Foreskin melanocyte (primary cell): ENCODE measurements at places on chromosomes 11 and 22.

GRCh38 chr11:128692753-128693415, 988 bp upstream of the FLI1 start:
- no peak for DNase-seq

GRCh38 chr11:114987186-114987760, 308.9 kb downstream of the NXPE2 start:
- DNase-seq: no peak

GRCh38 chr11:96323642-96323985, 19.4 kb downstream of the MAML2 start:
- no peak for DNase-seq

- DNase-seq: no peak
These were observed 115.5 kb downstream of the TEAD1 start for GRCh38 chr11:12789596-12790215.

DNA sequence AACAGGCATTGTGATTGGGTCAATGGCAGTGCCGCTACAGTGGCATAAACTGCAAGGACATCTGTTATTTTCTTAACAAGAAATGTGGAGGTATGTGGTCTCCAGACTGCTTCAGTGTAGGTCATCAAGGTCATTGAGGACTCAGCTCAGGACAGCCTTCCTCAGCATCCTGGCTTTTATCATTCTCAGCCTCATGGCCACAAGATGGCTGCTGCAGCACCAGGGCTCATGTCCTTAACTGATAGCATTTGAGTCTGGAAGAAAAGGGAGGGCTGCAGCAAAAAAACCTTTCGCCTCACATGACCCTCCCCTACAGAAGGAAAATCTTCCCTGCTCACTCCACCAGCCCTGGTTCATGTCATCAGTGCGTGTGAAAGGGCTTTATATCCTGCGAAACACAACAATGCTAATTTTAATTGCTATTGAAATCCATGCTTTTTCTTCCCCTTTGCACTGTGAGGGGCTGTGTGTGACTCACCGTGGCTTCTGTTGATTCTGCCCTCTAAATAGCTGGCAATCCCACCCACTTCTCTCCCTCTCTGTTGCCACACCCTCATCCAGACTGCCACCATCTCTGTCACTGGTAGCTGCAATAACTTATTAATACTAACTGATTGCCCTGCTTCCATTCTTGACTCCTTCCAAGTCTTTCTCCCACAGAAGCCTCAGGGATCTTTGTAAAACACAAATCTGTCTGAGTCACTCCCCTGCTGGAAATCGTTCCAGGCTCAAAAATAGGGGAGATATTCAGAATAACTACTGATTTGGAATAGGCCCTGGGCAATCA, 43.8 kb downstream of the CHRDL2 start:
- no peak for DNase-seq

- no peak for DNase-seq
These were observed 21.6 kb downstream of the OR8G5 start for GRCh38 chr11:124277804-124278203.

DNA sequence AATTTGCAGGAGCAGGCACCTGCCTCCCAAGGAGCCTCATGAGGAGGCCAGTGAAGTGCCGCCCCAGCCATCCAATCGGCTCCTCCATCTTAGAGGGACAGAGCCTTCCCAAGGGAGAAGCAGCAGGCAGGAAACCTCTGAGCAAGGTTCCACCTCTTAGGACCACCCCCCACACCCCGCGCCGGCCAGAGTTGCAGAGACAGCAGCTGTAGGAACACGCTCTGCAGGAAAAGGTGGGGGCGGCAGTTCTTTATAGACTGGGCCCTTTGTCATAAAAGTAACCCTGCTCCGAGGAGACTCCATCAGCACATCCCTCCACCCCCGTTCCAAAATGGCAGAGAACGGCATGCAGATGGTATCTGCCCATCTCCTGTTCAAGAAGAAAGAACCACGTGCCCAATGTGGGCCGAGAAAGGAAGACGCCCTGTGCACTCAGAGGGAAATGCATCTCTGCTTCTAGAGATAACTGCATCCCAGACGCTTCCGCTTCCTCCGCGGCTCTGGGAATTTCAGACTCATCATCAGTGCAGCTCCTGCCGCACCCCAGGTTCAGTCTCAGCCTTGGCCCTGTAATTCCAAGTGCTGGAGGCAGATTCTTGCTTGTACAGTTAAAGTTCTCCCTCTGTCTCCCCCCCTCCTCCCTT, 98.5 kb downstream of the SPATA19 start:
- DNase-seq: no peak

DNA sequence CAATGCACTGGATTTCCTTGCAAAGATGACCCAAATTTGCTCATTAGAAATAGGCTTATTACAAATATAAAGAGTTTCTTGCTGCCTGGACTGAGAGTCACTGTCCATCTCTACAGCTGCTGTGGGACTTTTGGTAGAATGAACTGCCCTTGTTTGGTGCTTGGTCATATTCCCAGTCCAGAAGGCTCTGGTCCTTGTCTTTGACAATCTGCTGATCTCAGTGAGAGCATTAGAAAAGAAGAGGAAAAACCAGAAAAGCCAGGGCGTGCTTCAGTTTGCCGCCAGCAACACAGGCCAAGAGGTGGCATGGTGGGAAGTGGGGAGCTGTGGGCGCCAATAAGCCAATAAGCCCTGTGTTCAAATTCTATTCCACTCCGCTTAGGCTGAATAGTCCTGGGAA, 48.2 kb upstream of the PARVA start:
- DNase-seq: no peak

DNA sequence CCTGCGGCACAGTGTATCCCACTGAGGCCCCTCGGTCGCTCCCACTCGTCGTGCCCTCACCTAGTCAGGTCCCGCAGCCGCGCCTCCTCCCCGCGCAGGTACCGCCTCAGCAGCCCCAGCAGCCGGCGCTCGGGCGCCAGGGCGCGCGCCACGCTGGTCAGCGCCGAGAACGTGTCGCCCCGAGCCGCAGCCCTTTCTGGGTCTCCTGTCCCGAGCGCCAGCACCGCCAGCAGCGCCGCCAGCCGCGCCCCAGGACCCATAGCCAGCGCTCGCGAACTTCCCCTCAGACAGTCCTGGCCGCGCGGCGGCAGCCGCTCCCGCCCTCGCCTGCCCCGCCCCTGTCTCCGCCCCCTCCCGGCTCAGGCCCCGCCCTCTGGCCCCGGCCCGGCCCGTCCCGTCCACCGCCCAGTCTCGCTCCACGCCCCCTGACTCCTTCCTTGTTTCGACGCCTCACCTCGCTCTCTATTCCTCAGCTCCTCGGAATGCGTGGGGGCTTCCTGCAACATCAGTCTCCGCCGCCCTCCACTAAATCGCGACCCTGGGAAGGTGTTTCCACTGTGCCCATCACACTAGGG, at the start of gene P4HA3:
Gene P4HA3 (minus strand): TSS at position 289 of the 575 bp plus-strand sequence. CDS start 29 bp downstream, at position 260.
- DNase-seq: no peak

GRCh38 chr22:24043958-24044357, 32.9 kb downstream of the CABIN1 start:
- no peak for DNase-seq

GRCh38 chr11:47577460-47578041, 1.2 kb downstream of the KBTBD4 start:
- no peak for DNase-seq

DNA sequence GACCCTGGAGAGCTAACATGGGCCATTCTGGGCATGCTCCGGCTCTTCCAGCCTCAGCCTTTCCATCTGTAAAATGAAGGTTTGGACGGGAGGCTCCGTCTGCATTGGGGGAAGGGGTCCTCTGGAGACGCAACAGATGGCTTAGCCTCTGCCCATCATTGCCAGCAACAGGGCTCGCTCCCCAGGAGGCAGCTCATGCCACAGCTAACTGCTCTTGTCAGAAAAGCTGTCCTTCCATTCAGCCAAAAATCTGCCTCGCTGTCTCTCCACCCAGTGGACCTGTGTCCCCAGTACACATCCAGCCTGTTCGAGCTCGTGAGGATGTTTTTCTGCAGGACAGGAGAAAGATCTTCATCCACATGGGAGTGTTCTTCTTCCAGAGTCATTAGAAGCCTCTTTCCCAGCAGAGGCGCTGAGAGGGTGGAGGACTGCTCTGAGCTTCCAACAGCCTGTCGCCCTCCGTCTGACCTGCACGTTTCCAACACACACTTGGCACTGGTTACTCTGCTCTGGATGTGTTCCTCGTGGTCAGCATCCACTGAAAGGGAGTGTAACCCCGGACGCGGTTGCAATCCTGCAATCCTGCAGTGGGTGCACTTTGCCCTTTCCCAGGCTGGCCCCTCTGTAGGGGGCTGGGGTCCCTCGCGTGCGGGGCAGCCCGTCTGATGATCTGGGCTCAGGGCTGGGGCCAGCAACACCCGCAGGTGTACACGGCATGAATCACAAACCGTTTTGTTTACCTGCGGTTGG, 1340.9 kb downstream of the TBC1D22A start:
- no peak for DNase-seq

GRCh38 chr22:43260331-43261231, 73.6 kb upstream of the TTLL12 start:
- no peak for DNase-seq

GRCh38 chr11:107413352-107413751, 44.3 kb downstream of the CWF19L2 start:
- DNase-seq: no peak

- no peak for DNase-seq
These were observed 5.2 kb downstream of the IFT27 start for GRCh38 chr22:36770513-36771231.

GRCh38 chr11:17502630-17503029, 26.0 kb upstream of the ABCC8 start:
- no peak for DNase-seq

- DNase-seq: no peak
These were observed 31.7 kb downstream of the DCDC1 start for GRCh38 chr11:31337806-31338205.

GRCh38 chr11:75593286-75593915, 31.3 kb downstream of the SERPINH1 start:
- no peak for DNase-seq

- DNase-seq: no peak
These were observed 7.6 kb downstream of the MAML2 start for GRCh38 chr11:96335388-96335787.

DNA sequence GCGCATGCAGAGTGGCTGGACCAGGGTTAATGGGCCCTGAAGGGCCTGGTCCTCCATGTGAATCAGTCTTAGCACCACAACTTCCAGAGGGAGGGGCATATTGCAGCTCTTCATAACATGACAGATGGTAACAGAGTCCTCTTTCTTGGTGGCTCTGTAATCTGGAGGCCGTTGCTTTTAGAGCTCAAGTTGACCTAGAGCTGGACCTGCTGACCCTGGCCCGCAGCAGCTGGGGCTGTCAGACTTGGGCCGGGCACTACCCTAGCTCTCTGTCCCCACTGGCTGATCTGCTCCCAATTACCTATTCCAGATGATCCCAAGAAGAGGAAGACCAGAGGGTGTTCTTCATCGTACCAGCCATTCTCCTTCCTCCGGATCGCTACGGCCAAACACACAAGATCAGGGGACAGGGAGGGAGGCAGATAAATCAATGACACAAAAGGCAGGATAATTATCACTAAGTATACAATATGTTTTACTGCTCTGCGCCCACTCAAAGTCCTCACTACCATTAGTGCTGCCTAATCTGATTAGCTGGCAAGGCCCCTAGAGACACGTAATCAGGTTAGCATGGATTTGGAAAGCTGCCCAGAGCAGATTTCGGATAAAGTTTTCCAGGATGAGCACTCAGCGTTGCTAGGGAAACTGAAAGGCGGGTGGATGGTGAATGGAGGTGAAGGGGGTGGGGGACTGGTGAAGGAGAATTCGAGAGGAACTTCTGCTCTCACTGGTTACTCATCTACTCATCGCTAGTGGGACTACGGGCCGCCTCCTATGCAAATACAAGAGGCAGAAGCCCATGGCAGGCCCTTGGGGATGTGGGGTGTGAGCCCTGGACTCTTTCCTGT, 64.5 kb upstream of the PHOX2A start:
- DNase-seq: no peak

DNA sequence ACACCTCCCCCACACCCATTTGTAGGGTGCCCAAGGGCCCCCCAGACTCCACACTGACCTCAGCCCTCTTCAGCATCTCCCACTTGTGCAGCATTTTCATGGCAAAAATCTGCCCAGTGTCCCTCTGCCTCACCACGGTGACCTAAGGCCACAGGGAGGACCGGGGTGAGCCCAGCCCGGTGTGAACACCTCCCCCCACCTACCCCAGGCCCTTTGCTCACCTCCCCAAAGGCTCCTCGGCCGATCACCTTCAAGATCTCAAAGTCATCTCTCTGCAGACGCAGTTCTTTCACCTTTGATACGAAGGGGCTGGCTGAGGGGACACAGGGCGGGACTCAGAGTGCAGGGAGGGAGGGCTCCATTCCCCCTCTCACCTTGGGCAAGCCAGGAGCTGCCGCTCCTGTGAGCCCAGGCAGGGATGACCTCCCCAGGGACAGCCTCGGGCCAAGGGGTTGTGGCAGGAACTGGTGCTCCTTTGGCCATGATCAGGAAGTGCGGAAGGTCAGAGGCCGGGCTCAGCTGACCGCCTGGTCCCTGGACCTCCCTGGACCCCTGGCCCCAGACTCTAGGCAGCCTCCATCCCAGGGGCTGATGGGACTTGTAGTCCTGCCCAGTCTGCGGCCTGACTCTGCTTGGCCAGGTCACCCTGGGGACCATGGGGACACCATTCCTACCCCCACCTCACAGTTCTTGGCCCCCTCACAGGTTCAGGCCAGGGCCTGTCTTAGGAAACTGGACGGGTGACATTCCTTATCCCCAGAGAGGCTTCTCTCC, 2.7 kb downstream of the CDC42BPG start:
- no peak for DNase-seq

GRCh38 chr22:49961005-49961600, 531 bp downstream of the PIM3 start:
- no peak for DNase-seq

- peak; percentile 46 for DNase-seq
These were observed 10.7 kb upstream of the CTSF start for GRCh38 chr11:66579017-66579606.

- peak; percentile 87 for DNase-seq
These were observed 57.5 kb downstream of the RPL27A start for GRCh38 chr11:8740129-8740528.

- no peak for DNase-seq
These were observed 6.2 kb downstream of the NFAM1 start for GRCh38 chr22:42425989-42426355.
